ENCODE measurements at places on chromosomes 2 and 18.

GRCh38 chr2:156189584-156189983 lies 142.9 kb downstream of the NR4A2 start:
- DNase-seq, result no peak

DNA sequence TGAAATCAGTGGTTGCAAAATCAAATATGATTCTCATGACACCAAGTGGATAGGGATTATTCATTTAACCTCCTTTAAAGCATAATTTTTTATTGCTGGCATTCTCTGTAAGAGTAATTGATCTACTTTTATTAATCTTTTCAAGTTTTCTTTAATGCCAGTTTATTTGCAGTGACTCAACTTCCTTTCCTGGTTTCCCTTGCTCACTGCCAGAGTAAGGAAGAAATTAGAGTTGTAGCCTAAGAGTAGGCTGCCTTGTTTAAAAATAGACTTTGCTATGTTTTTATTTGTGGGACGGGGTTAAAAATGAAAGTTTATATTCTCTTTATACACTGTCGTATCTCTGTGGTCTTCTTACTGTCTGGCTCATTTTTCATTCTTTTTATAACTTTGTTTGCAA lies 148.6 kb downstream of the WDR7 start:
- no peak for DNase-seq

DNA sequence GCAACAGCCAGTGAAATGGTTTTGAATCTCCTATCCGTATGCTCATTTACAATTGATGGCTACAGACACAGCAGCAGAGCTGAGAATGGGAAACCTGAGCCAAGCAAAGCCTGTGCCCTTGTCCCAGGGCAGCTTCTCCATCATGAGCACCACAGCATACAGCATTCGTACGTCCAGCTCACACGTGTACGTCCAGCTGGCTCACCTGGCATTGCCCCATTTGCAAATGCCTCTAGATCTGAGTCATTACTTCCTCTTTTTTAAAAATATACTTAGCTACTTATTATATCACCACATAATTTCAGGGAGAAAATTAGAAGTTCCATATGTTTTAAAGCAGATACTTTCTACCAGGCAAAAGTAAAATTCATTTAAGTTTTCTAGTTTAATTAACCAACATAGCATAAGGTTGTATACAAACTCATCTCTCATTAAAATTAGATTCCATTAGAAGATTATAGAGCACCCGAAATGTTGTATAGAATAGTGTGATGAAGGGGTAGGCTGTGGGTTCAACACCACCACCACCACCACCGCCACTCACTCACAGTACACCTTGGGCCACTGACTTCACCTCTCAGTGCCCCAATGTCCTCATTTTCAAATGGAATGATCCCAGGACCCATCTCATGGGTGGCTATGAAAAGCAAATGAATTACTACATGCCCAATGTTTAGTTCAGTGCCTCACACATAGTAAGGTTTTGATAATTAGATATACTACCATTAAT lies 31.4 kb upstream of the TMEM177 start:
- peak; percentile 26 for DNase-seq

GRCh38 chr2:224142397-224143312 lies 103.6 kb upstream of the SERPINE2 start:
- no peak for DNase-seq

- DNase-seq, result no peak
Measured at GRCh38 chr2:60292242-60292641, 261.2 kb downstream of the BCL11A start.

GRCh38 chr18:4721545-4721944 lies 266.4 kb upstream of the DLGAP1 start:
- DNase-seq, result no peak

- no peak for DNase-seq
Measured at GRCh38 chr2:172404824-172405223, 22.6 kb upstream of the ITGA6 start.

DNA sequence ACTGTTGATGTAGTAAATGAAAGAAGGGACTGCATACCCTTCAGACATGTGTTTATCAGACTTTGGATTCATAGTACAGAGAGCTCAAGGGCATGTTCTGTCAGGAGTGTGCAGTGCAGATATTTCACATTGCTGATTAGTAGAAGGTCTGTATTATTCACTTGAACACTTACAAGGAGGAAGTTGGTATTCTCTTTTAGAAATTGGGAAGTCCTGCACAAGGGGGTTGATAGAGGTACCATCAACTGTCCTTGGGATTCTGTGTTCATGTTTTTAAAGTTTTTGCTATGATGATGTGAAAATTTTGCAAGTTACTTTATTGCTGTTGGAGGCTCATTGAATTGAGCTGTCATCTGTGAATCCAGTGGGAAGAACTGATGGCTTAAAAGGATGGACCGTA lies 6.7 kb downstream of the PSMD1 start:
- no peak for DNase-seq

GRCh38 chr2:28336982-28337627 lies 55.6 kb upstream of the FOSL2 start:
- DNase-seq, result no peak

DNA sequence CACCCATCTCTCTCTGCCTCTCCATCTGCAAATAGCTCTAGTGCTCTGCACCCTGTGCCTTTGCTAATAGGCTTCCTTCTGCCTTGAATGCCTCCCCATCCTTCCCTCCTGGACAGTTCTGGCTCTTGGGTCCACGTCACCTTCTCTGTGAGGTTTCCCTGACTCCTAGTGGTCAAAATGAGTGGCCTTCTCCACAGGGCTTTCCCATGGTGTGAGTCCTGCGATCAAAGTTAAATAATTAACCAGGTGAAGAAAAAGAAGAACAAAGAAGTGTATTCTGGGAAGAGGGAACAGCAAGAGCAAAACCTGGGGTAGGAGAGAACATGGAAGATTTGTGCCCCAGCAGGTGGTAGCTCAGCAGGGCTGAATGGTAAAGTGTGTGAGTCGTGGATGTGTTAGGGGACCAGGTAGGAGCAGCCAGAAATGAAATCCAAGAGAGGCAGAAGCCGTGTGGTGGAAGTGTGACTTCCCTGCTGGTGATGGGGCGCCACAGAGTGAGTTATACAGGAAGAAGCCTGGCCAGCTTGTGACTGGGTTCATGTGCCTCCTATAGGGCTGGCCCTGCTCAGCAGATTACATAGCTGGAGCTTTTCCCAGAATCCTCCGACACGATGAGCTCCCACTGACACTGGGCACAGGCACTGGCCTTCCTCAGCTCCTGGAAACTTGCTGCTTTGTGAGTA lies 93.8 kb upstream of the LDAH start:
- DNase-seq, result peak; percentile 9

DNA sequence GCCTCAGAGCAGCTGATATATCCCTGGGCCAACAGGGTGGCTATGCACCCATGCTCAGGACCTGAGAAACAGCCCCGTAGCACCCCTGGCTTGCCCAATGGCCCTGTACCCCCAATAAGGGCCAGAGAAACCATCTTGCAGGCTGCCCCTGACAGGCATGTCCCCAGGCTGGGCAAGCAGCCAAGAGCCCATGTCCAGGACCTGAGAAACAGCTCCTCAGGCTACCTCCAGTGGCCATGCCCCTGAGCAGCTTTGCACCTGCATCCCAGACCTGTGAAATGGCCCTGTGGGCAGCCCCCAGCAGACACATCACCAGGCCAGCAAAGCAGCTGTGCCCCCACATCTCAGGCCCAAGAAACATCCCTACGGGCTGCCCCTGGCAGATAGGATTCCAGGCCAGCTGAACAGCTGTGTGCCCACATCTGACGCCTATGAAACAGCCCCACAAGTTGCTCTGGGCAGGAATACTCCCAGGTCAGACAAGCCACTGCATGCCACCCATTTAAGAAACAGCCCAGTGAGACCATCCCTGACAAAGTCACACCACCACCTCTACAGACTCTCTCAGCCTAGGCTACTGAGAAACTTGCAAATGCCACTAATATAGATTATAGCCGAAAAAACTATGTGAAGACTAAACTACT lies 84.1 kb downstream of the TMEM237 start:
- no peak for DNase-seq

DNA sequence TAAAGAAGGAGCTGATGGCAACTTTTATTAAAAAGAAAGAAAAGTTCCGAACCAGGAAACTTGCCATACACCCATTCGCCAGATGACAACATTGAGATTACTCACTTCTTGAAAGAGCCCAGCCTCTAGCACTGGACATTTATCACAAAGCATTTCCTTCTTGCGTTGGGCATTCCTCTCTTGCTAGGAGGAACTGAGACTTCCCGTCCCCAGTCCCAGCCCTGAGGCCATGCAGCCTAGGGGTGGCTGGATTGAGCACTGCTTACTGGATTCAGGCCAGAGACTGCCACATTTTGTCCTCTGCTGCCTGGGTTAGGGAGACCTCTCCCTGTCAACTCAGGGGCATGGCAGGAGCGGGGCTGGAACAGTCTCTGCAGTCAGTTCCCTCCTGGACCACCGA lies 80.1 kb downstream of the SDC1 start:
- no peak for DNase-seq

DNA sequence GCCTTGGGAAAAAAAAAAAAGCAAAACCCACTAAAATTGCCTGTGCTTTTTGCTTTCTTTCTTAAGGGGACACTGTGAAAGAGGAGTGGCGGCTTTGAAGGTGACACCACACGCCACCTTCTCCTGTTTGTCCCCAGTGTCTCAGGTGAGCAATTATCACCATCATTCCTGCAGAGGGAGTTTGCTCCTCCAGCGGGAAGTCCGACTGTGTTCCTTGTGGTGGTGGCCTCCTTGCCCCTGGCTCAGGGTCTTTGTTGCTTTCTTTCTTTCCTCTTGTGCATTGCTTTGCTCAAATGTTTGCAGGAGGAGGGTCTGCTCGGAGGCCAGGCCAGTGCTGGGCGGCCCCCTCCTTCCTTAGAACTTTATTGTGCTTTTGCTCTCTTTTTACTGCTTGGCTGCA lies 164.3 kb upstream of the CXCR4 start:
- DNase-seq, result no peak

- DNase-seq, result no peak
Measured at GRCh38 chr2:16931441-16931840, 265.8 kb upstream of the CYRIA start.

- DNase-seq, result no peak
Measured at GRCh38 chr2:43129676-43130547, 96.5 kb downstream of the ZFP36L2 start.

GRCh38 chr2:30185178-30185577 lies 38.4 kb downstream of the YPEL5 start:
- DNase-seq, result no peak

DNA sequence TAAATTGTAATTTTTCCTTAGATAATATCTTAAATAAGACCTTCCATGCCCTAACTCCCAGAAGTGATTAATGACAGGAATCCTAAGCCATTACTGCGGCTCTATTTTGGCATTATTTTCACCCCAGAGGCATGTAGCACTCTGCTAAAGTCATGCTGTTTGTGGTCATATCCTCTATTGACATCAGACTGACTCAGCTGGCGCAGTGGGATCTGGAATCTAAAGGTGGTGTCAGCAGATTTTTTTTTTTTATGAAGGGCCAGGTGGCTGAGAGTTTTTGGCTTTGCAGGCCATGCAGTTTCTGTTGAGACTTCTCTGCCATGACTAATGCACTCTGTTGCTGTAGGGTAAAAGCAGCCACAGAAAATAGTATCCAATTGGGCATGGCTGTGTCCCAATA lies 64.1 kb upstream of the ACVR1C start:
- peak; percentile 89 for DNase-seq

DNA sequence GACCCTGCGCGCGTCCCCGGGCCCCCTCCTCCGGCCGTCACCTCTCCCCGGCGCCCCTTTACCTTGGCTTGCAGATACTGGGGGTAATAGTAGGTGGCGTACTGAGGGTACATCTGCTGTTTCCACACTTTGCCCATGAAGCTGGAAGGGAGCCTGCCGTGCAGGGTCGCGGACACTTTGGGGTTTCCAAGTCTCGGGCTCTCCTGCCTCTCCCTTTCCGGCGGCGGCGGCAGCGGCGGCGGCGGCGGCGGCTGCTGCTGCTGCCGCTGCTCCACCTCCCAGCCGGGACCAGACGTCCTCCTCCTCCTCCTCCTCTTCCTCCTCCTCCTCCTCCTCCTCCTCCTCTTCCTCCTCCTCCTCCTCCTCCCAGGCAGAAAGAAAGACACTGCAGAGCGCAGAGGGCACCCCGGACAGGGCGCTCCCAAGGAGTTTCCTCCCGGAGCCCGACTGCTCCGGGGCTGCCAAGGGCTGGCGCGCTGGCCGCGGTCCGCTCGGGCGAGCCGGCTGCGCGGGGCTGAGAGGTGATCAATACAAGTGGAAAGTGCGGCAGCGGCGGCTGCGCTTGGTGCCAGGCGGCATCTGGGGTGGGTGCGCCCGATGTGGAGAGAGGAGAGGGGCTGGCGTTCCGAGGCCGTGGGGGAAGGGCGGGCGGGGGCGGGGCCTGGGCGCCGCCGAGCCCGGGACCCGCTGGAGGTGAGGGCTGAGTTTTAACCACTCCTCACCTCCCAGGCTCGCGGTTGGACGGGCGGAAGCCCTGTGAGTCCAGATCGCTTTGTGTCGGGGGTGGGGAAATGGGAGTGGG lies at the start of gene RBMS1:
Gene RBMS1, minus strand, starts transcription at position 581 of the 802 bp plus-strand sequence. Its CDS starts 444 bp downstream, at position 137.
- no peak for DNase-seq

- no peak for DNase-seq
Measured at GRCh38 chr18:11927497-11927896, 19.4 kb upstream of the MPPE1 start.

DNA sequence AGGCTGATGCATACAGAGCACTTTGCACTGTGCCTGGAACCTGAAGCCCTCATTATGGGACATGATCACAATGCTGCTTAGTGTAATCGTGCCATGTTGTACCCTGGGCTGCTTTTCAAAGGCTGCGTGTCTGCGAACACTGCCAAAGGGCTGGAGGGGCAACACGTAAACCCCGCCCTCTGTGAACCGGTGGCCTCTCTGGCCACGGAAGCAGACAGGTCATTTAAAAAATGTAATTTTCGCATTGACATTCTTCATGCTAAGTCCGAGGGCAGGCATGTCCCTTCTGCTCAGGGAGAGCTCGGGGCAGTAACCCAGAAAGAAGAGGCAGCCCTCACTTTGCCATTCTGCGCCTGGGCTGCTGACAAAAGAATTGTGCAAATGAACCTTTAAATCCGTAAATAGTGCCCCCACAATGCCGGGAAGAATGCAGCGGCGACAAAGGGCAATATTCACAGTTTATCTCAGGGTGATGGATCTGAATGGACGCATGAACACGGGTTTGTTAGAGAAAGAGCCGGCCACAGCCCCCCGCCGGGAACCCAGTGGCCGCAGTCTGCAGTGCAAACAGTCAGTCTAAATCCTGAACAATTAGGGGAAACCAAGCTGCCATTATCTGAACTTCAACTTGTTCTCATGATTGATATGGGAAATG lies 226.1 kb downstream of the MYCN start:
- no peak for DNase-seq

- no peak for DNase-seq
Measured at GRCh38 chr18:457140-457519, 43.4 kb downstream of the COLEC12 start.

DNA sequence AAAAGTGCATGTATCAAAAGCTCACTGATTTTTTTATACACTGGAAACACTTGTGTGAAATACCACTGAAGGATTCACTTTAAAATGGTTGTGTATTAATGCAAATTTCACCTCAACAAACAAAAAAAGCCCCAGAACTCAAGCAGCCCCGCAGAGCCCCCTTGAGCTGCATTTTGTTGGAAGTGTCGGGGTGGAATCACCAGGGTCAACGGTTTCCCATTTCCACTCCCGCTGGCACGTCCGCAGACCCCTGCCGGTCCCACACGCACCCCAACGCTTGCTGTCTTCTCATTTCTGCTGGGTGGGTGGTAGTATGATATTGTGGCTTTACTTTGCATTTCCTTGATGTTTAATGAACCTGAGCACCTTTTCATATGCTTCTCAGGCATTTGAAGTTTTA lies 239.7 kb downstream of the FAM210A start:
- DNase-seq, result no peak

- DNase-seq, result no peak
Measured at GRCh38 chr18:48803518-48803917, 147.2 kb downstream of the SMAD7 start.

Measured in RKO (cell line).